ENCODE measurements at places on chromosomes 1 and 21.

GRCh38 chr1:224726441-224727182 is 110.5 kb downstream of the CNIH3 start:
- DNase-seq: peak; percentile 92

GRCh38 chr1:223183268-223183862 is 40.3 kb upstream of the TLR5 start:
- peak; percentile 38 for DNase-seq

GRCh38 chr1:156025876-156026275 is 5.1 kb upstream of the SSR2 start:
- peak; percentile 44 for DNase-seq

GRCh38 chr1:81325397-81325796 is 475.3 kb upstream of the ADGRL2 start:
- DNase-seq: no peak

DNA sequence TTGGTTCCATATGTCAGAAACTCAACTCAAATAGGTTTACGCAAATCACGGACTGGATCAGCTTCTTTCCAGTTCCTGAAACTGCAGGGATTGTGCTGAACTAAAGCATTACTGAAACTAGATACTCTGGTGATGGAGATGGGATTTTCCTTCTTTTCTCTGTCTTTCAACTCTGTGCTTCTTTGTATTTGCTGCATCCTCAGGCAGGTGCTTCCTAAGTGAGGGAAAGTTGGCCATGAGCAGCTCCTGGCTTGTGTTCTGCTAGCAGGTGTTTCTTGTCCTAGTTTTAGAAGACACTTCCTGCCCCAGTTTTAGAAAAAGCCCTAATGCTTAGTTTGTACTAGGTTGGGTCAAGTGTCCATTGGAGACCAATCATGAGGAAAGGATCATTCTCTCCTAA is 86.7 kb upstream of the USP24 start:
- DNase-seq: no peak

- DNase-seq: peak; percentile 59
Measured at GRCh38 chr1:6888268-6888667, 103.0 kb downstream of the CAMTA1 start.

- no peak for DNase-seq
Measured at GRCh38 chr21:45408271-45408791, 3.4 kb downstream of the COL18A1 start.

- peak; percentile 87 for DNase-seq
Measured at GRCh38 chr1:39238476-39238875, 34.0 kb downstream of the MACF1 start.

- peak; percentile 75 for DNase-seq
Measured at GRCh38 chr21:34582506-34583150, 32.3 kb downstream of the RCAN1 start.
